CD4-positive, alpha-beta T cell treated with Interleukin-21 for 1 hour (primary cell): ENCODE measurements at places on chromosomes 7 and 10.

DNA sequence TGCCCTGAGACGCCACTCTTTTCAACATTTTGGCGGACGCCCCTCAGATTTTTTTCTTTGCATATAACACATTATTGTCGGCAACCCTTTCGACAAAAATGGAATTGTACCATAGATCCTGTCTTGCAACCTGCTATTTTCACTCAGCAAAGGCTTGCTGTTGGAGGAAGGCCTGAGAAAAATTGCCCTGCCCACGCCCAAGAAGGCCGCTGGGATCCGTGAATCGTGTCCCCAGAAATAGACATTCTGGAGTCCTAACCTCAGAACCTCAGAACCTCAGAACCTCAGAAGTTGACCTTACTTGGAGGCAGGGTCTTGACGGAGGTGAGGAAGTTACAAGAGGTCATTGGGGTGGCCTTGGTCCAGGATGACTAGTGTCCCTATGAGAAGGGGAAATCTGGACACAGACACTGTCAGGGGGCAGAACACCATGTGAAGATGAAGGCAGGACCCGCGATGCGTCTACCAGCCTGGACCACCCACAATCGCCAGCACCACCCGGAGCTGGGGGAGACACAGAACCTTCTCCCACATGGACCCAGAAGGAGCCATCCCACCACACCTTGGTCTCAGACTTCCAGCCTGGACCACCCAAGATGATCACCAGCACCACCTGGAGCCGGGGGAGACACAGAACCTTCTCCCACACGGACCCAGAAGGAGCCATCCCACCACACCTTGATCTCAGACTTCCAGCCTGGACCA lies 19.1 kb upstream of the DNAAF5 start:
- no peak for DNase-seq

GRCh38 chr10:103713676-103714075 lies 141.7 kb downstream of the SH3PXD2A start:
- no peak for DNase-seq

DNA sequence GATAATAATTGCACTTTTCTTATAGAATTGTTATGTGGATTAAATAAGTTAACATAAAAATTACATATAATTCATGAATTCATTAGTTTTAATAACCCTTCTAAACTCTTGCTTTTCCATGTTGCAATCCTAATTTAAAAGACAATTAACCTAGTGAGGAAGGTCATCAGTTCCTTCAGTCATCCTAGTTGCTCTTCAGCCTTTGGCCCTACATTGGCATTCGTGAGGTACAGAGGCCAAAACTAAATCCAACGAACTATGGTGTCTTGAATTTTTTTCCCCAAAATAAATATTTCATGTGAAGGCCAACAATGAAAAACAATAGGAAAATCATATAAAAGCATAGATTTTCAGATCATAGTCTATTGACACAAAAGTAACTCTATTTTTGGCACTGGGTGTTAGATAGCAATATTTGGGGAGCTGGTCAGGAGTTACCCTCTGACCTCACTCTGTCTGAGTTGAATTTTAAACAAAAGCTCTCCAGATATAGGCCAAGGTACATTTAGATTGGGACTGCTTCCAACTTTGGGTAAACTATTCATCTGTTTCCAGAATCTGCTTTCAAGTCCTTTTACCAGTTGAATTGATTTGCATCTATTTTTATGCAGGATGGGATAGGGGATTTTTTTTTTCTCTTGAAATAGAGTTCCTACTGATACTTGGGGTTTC lies 104.5 kb downstream of the SEM1 start:
- no peak for DNase-seq

- DNase-seq, result no peak
Observed at GRCh38 chr10:53013201-53013810, 240.7 kb upstream of the MBL2 start.

DNA sequence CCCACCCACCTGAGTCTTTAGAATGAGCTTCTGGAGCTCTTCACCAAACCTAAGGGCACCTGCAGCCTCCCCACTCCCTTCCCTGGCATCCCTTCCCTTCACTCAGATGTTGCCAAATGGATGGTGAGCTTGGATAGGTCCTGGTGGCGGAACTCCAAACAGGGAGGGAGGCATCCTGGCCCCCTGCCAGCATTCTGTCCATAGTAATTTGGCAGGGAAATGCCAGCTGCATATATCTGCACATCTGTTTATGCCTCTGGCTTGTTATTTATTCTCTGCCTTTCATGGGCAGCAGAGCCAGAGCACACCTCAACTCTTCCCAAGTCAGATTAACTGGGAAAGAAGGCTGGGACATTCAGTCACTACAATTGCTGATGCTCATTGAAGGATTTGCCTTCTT lies 18.1 kb downstream of the KAZALD1 start:
- no peak for DNase-seq

GRCh38 chr7:98852826-98853225 lies 17.0 kb downstream of the TMEM130 start:
- no peak for DNase-seq

DNA sequence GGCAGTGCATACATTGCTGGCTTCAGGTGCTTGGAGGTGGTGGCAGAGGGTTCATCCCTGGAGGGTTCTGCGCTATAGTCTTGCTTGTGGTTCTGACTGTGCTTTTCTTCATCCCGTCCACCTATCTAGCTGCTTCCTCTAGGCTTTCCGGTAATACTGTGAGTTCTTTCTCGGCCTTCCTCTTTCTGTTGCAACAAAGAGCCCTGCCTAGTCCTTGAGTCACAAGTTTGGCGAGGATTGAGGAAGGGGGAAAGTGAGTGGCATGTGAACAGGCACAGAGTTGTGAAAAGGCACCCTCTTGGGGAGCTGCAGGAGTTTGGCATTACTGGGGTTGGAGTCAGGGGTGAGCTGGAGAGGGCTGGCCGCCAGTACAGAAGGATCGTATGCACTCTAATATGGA lies 123.0 kb downstream of the SH2D4B start:
- peak; percentile 6 for DNase-seq

DNA sequence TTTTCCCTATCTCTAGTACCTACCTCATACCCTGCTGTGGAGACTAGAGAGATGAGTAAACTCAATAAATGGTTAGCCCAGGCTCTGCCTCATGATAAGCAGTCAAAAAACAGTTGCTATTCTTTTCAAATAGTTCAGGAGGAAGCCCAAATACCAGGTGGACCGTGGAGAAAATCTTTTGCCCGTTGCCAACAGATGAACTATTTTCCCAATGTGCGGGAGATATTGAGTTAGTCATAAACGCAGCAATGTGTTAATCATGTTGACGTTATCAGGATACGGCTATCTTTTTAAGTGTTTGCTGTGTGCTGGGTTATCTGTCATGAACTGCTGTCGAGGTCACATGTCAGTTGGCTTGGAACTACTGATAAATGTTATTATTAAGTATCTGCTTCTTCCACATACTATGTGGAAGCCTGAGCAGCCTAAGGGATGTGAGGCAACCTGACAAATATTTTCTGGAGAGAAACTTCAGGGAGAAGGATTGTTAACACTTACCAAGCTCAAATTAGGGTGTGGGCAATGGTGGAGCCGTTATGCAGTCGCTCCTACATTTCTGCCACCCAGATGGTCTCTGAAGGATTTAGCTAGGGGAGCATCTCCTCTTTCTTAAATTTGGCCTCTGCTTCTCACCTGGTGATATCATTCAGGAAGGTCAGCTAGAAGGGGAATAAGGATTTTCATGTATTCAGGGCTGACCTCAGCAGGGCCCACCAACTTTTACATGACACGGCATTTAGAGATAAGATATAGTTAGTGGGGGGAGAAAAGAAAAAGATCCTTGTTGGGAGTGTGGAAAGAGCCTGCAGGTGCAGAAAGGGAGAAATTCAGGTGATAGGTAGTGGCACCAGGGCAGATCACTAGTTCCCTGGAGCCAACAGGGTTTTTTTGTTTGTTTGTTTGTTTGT lies 33.5 kb upstream of the SLC26A3 start:
- no peak for DNase-seq

DNA sequence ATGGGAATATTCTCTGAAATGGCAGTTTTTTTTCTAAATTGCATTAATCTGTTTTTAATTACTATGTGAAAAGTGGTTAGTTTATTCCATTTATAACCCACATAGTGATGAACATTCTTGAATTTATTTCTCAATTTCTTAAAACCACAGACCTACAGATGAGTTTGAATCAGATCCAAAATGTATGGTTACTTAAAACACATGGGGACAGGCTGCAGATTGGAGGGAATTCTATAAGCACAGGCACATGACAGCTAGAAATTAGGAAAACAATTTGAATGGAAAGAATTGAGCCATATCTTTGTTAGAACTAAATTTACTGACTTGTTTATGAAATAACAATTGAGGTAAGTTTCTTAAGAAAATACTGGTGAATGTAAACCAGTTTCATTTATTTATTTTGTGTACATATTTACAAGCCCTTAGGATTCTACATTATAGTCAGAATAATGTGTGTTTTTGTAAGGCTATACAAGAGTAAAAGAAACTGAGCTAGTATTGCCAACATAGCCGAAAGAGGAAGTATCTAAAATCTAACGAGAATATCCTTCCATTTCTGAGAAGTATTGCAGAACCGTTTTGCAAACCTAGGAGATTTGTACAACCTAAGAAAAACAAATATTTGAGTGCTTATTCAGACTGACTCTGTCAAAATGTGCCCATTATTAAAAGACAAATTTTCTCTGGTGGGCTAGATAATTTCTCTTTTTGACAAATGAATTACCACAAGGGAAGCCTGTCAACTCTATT lies 434.3 kb upstream of the SEMA3D start:
- no peak for DNase-seq
